ENCODE measurements at places on chromosomes 5 and 9.

DNA sequence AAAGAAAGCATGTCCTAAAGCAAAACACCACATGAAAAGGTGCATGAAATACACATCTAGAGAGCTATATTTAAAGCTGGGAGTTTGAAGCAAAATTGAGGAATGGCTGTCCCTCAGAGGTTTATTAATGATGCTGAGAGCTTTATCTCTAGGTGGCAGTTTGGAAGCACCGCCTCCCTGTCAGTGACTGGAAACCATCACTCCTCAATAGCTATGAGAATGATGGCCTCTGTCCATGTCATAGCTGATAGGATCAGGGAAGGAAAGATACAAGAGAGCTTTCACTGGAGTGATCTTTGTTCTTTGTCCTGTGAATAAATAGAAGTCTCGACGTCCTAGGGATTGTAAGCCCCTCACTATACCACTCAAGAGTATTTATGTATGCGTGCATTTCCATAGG lies 110.5 kb downstream of the NUDT12 start:
- no peak for DNase-seq

DNA sequence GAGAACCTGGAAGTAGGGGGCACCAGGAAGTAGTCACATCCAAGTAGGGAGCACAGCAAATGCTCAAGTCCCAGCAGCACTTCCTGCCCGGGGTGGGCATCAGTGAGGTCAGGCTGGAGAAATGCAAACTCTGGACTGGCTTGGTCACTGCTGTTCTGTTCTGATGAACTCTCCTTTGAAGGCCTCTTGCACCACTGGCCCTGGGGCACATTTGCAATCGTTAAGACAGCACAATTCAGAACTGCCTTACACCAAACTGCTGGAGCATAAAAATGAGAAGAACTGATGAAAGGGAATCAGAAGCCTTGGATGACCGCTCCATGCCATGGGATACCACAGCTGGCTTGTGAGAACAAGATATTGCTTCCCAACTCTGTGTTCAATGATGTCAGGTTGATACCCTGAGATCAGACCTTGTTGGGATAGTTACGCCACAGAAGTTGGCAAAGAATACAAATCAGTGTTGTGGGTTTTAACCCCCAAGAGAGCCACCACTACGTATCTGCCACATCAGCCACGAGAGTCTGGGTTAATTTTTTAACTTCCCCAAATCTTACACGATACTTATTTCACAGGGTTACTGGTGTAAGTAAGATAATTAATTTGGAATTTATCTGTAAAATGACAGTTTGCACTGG lies 42.3 kb upstream of the ZSWIM6 start:
- no peak for DNase-seq

DNA sequence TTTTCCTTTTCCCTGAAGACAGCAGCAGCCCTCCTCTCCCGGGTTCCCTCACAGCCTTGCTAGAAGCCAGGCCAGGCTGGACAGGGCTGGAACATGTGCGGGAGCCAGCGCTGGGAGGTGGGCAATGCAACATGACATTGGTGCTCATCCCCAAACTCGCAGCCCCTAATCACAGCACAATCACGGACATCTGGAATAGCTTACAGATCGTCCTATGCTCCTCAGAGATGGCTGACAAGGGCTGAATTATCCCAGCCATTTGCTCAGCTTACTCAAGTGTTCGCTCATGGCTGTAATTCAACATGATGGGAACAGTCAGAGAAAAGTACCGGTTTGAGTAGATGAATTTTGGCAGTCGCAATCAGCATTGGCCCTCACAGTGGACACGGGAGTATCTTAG lies 49.8 kb downstream of the FSTL4 start:
- no peak for DNase-seq

GRCh38 chr5:36507332-36507952 lies 99.0 kb upstream of the SLC1A3 start:
- DNase-seq: peak; percentile 51

- DNase-seq: no peak
Measured at GRCh38 chr9:86822006-86822801, 125.1 kb downstream of the GAS1 start.

DNA sequence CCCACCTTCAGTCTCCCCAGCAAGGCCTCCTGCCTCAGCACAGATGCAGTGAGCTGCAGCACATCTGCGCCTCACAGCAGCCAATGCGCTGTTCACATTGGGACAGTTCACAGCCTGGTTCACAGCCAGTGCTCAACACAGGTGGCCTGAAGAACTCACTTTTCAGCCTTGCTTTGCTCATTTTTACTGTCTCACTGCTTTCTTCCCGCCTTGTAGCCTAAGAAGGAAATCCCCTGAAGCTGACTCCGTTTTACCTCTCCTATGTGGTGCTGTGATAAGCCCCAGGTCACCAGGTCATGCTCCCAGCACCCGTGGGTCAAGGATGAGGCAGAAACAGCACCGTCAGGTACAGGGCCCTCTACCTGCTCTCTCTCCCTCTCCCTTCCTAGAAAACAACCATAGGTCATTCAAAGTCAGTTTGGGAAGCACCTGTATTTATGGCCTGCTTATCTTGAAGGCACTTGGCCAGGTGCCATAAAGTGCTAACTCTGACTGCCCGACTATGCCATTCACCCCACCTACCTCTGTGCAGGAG lies 1.1 kb downstream of the GCNT4 start:
- peak; percentile 27 for DNase-seq

GRCh38 chr5:14457476-14457875 lies 124.1 kb upstream of the OTULINL start:
- DNase-seq: no peak

DNA sequence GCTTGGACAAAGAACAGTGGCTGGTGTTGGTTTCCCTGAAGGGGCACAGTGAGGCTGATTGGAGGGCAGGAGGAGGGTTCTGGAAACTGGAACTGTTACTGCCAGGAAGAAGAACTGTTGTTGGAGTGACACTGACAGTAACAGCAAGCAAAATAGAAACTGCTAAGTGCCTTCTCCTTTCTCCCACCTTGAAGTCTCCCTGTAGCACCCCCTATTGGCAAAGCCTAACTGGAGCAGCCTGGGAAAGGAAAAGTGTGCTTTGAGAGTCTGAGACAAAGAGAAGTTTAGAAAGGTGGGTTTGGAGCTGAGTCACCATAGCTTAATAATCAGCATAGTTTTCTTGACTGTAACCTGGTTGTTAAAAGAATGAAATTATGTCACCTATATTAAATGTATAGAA lies 2.5 kb upstream of the TMEM174 start:
- no peak for DNase-seq

DNA sequence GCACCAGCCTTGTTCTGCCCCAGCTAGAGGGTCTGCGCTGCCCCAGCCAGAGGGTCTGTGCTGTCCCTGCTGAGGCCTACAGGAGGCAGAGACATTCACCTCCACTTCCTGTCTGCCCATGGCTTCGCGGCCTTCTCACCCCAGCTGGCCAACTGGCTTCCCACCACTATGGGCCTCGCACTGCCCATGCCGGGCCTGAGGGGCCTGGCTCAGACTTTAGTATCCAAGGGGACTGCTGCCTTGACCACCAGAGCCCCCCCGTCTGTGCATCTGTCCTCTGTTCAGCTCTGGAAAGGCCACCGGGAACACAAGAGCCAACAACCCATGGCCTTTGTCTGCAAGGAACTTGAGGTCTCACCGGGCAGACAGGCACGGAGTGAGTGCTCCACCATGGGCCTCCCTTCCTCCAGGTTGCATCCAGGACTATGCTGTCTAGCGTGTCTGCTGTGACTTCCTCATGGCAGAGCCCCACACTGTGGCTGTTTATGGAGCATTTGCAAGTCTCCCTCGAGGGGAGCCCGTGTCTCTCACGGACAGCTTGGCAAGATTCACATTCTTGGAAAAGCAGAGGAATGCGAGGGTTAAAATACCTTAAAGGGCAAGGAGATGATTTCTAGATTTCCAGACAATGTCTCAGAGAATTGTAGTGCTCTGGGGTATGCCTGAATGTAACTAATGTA lies 1.7 kb downstream of the DCANP1 start:
- no peak for DNase-seq

GRCh38 chr9:86187121-86187520 lies 72.3 kb downstream of the C9orf153 start:
- DNase-seq: no peak

GRCh38 chr5:83767409-83767992 lies 46.8 kb upstream of the HAPLN1 start:
- no peak for DNase-seq

DNA sequence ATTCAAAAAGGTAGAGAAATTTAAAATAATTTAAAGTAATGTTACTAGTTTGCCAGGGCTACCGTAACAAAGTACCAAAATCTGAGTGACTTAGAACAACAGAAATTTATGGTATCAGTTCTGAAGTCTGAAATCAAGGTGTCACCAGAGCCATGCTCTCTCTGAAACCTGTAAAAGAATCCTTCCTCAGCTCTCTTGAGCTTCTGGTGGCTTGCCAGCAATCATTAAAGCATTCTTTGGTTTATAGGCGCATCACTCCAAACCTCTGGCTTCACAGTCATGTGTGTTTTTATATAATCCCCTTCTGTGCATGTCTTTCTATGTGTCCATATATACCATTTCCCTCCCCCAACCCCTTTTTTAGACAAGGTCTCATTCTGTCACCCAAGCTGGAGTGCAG lies 220.3 kb downstream of the COX7C start:
- DNase-seq: no peak

GRCh38 chr5:30050056-30050815 lies 1143.2 kb upstream of the CDH6 start:
- no peak for DNase-seq

GRCh38 chr9:35658968-35659220 lies 802 bp downstream of the CCDC107 start:
- DNase-seq: no peak

DNA sequence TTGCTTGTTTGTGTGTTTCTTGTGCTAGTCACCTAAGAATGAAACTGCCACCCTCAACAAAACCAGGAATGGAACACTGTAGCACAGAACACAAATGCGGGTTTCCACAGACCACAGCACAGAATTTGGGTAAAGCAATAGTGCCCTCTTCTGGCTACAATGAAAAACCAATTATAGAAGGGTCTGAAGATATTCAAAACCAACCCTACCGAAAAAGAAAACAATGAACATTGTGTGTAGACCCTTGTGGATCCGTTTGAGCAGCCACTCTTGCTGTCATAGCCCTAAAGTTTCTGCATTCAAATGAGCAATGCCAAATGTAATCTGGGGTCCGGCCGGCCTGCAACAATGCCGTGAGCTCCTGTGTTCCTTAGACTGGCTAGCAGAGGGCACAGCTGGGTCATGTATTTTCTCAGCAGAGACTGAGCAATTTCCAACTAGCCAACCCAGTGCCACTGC lies 8.3 kb upstream of the ENC1 start:
- DNase-seq: no peak

DNA sequence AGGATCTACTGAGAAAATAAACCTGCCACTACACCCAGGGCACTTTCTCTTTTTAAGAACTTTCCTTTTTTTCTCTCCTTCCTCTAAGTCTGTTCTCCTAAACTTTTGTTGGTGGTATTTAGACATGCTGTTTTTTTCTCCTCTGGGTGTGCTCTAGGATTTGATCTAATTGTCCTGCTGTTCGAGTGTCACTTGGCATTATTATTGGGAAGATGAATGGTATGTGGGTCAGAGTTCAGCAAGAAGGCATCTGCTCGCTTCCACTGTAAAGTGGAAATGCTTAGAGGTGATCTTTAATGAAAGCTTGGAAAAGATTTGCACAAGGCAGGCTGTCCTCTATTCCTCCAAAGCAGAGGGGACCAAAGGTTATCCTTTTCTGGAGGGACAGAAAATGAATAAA lies 1.3 kb upstream of the PLPPR1 start:
- DNase-seq: no peak

DNA sequence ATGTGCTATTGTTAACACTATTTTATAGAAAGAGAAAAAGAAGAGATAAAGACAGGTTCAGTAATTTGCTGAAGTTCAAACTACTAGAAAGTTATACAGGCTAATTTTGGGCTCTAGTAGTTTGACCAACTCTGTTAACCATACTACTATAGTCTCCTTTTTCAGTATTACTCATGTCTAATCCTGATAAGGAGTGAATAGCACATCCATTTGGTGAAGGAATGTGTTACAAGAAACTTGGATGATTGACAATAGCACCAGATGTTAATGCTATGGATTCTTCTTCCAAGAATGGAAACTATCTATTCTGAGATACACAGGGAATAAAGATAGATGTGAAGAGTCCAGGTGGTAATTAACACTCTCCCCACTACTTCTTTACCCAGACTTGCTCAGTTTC lies 677.3 kb downstream of the PRELID2 start:
- no peak for DNase-seq

GRCh38 chr5:17720071-17720470 lies 85.8 kb downstream of the TAF11L14 start:
- no peak for DNase-seq

GRCh38 chr9:130636648-130637020 lies 27.8 kb upstream of the PRDM12 start:
- DNase-seq: no peak

DNA sequence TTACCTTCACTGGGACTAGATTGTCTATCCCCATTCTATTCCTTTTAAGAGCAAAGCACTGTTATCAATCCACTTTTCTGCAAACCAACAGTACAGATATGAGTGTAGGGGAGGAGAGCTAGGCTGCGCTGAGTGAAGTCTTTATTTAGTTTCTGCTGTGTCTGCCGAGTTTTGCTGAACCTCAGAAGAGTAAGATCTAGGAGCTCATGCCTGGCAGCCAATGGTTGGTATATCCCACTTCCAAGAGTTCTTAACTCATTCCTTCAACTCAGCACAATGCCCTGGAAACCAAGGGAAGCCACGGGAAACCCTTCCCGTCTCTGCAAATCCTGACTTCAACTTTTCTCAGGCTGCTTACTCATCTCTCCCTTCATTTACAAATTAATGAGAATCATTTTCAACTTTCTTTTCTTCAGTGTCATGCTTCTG lies 58.0 kb upstream of the JAK2 start:
- DNase-seq: no peak

DNA sequence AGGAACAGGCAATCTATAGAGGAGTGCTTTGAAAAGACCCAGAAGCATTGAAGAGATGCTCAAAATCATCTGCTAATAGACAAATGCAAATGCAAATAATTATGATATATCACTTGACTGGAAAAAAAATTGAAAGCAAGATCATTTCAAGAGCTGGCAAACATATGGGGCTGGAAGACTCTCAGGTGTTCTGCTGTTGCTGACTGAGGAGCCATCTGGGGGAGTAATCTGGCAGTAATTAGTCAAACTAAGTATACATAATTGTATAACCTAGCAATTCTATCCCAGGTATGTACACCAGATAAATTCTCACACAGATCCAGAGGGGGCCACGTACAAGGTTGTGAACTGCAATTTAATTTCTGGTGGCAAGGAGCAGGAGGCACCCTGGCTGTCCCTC lies 4.6 kb upstream of the HMHB1 start:
- no peak for DNase-seq

DNA sequence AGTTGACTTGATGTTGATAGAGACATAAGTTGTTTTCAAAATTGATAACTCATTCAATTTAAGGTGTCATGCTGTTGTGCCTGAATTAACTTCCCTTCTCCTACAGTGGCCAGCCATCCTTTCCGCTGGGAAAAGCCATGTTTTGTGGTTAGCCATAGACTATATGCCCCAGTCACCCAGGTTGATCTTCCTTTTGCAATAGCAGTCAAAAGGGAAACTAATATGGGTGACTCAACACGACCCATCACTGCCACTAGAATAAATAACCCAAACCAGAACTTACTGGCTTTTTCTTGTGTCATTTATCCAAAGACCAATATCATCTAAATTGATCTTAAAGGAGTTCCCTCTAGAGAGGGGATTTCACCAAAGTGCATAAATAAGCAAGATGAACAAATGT lies 87.4 kb downstream of the PTCD2 start:
- no peak for DNase-seq

Data from T follicular helper cell (primary cell).